ENCODE measurements at places on chromosomes 16 and 17.

DNA sequence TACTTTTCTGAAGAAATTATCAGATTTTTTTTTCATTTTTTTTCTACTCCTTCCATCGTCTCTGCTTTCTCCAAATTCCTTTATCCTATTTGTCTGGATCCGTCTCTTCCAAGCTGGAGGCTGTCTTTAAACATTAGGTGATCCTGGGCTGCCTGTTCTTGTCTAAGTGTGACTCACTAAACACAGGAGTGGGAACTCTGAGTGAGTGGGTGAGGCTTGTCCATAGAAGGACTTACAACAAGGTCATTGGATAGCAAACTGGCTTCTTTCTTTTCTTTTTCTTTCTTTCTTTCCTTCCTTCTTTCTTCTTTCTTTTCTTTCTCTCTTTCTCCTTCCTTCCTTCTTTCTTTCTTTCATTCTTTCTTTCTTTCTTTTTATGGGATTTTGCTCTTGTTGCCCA, 18.2 kb downstream of the ALOX15 start:
- no peak for DNase-seq

DNA sequence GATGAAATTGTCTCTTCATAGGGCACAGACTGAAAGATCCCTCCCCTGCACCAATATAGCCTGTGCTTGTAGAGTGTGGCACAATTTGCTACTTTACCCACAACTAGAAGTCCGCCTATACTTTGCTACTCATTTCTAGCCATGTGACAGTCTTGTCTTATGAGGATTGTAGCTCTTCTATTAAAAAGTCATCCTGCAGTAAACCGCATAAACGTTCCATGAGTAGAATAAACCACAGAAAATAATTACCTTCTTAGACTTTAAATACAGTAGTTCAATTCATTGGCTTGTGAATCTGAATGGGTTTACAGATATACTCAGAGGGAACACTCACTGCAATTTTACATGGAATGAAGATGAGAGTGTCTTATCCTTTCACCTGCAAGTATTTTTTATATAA, 4.4 kb downstream of the KRT27 start:
- no peak for DNase-seq

DNA sequence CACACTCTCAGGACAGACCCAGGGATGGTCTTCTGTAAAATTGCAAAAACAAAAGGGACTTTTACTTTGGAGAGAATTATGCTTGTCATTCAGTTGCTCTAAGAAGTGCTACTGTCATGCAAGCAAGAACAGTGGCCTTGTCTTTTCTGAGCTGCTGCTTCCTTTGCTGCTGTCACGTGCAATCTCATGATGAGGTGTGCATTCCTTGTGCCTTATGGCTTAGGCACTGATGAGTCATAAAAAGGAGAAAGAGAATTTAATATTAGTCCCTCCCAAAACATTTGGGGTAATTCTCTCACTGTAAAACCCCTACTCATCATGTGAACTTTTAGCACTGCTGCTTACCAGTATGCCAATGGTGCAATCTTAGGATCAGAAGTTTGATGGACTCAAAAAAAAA, 2051.3 kb downstream of the TP53TG3F start:
- DNase-seq = no peak

DNA sequence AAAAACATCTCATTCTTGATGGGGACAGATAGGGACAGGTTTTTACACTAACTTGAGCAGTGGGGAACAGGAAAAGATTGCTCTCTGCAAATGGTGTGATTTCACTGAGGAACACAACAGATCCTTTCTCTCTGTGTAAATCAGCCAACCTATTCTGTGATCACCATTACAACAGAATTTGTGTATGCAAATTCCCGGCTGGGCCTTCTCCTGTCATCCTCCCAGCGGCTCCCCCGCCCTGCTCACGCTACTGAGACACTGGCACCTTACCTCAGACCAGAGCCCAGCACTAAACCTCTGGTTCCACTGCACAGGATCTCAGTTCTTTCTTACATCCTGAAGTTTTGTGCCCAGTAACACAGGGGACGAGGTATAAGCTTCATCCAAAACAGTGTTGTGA, 97.0 kb upstream of the FA2H start:
- no peak for DNase-seq

GRCh38 chr17:48351911-48352332, 78.1 kb downstream of the SKAP1 start:
- no peak for DNase-seq

DNA sequence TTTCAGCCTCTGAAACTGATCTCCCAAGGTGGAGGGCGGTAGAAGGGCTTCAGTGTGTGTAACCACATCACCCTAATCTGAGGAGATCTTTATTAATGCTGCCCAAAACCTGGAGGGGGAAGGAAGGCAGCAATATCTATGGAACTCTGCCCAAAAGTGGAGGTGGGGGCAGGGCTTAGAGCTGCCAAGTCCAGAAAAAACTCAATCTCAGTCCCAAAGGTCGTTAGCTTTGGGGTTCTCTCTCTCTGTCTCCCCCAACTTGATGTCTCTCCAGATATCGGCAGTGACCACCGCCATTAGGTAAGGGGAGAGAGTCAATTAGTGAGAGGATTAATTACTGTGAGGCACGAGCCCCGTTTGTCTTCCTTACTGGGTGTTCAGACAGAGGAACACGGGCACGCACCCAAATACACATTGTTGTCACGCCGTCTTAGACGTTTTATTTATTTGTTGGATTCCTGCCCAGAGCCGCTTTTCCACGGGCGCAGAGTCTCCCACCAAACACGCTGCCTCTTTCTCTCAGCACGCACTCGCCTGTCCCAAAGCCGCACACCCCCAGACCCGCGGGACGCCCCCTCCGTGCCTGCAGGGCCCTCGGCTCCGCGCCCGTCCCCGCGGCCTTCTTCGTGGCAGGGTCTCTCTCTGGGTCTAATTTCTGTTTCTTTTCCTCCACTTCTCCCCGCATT, 5.4 kb upstream of the LHX1 start:
- DNase-seq = no peak

DNA sequence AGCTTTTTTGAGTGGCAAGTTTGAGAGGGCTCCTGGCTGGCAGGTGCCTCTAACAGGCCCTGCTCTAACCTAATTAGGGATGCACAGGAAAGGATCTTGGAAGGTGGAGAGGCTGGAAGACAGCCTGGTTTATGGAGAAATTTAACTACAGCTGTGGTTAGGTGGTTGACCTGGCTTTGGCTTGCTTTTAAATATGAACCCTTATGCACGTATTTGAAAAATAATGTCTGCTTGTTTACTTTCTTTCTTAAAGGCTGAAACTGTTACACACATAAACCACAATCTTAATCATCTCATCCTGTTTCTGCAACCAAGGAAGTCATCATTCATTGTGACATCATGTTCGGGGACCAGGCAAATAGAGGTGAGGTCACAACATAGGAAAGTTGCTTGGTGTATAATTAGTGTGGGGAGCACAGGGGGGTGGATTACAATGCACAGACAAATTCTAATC, 23.1 kb upstream of the DHRS13 start:
- no peak for DNase-seq

GRCh38 chr17:10612957-10613744, 44.0 kb downstream of the MYH3 start:
- no peak for DNase-seq

DNA sequence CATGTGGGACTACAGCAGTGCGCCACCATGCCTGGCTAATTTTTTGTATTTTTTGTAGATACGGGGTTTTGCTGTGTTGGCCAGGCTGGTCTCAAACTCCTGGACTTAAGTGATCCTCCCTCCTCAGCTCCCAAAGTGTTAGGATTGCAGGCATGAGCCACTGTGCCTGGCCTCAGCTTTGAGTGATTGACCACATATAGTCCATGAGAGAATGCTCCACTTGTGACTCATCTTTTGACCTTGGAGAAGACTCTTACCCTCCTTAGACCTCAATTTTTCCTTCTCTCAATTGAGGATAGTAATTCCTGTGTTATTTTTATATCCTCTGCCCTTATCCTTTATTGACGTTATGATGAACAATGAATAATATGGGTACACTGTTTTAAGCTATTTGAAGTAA, 30.9 kb upstream of the DUSP14 start:
- DNase-seq = no peak

GRCh38 chr16:81610144-81610842, 165.7 kb downstream of the CMIP start:
- no peak for DNase-seq

DNA sequence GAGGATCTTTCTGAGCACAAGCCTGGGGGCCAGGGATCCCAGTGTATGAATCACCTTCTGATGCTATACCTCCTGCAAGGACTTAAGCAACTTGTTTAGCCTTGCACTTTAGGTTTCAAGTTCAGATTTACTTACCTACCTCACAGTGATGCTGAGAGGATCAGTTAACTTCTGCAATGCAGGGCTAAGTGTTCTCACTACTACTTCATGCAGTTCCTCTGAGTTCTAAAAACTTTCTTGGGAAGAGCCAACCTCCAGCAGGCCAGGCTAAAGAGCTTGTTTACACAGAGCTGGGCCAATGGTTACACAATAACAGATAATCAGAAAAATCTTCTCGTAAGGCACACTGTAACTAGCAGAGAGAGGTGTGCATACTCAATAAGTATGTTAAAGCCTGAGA, 13.0 kb downstream of the VEZF1 start:
- DNase-seq = no peak

GRCh38 chr17:19762515-19762961, 14.4 kb upstream of the ALDH3A1 start:
- peak; percentile 19 for DNase-seq

DNA sequence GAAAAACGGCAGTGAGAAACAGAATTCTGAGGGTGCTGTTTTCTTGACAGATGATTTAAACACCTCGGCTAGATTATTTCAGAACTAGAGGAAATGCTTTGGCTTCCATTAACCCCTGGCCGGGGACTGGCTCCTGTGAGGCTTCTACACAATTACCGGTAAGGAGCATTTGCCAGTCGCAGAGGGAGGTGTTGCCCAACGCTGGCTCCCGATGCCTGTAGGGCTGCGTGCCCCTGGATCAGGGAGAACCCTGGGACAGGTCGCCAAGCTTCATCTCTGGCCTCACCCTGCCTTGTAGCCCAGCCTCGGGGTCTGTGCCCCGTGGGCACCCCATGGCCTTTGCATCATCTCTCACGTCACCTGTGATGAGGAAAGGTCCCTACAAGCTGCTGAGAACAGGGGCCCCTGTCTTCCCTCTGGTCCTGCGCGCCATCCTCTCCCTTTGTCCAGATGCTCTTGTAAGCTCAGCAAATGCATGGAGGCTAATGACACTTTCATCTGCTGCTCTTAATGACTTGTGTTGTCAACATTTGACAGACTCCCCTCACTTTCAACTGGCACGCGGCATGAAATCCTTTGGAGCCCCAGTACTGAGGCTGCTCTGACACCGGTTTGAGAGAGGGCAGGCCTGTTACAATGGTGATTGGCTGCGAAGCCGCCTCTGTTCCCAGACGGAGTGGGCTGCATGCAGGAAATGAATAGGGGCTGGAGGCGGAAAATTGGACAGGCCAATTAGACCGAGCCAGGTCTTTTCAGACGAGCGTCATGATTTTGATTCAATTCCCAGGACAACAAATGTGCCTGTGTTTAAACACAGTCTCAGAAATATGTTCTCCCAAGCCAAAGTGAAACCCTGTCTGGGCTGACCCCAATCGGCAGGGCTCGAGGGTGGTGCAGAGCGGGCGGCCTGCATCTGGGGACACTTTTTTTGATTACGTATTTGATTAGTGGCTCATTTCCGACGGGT, 85.5 kb upstream of the DOC2B start:
- no peak for DNase-seq

GRCh38 chr17:75776386-75777295, 8.0 kb upstream of the UNK start:
- no peak for DNase-seq

GRCh38 chr17:68249354-68249765, 1.5 kb downstream of the AMZ2 start:
- DNase-seq = no peak

DNA sequence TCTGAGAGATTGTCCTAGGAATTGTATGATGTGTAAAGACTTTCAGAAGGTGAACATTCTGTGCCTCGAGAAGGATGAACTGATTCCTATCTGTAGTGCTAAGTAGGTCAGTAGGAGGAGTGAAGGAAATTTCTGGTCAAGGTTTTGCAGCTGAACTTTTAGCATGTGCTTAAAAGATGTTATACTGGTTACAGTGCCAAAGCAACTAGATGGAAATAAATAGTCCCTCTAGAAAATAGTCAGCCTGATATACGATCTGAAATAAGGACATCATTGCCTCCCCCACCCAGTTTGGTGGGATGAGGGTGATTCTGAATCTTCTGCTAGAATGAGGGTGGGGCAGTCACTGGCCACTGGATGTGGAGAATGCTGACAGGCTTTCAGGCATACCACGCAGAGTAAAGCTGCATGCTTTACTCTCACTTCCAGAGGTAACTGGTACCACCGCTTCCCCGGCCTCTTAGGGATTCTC, 57.2 kb upstream of the VPS4A start:
- DNase-seq = no peak

DNA sequence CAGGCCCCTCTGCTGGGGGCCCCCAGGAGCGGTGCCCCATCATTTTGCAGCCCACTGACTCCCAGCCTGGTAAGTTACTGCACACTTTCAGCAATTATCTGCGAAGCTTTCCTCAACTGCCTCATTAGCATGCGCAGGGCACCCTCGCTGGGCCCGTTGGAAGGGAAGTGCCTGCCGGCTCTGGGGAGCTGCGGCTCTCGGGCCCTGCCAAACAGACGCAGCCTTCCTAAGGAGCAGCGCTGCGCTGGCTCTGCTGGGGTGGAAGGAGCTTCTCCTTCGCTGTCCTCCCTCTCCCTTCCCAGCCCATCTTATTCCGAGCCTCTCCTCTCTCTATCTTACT, 71.0 kb downstream of the RBBP6 start:
- no peak for DNase-seq

DNA sequence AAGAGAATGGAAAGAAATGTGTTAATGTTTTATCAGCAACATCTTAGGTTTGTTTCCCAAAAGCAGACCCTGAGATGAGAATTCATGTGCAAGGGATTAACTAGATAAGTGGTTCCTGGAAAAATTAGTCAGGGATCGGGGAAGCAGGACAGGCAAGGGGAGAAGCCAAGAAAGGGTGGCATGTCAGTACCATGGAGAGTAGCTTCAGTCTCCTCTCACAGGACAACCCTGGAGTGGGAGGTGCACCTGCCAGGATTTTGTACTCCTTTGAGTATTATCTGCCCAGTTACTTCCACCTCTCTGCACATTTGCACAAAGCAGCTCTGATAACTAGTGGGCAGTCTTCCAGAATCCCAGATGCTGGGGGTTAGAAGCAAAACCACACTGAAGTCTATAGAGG, 117.0 kb downstream of the RGS9 start:
- no peak for DNase-seq

GRCh38 chr17:8940866-8941471, 24.5 kb downstream of the PIK3R5 start:
- no peak for DNase-seq

GRCh38 chr16:67441271-67441753, 10.4 kb downstream of the HSD11B2 start:
- DNase-seq = no peak

GRCh38 chr16:49454426-49455180, 81.0 kb downstream of the C16orf78 start:
- DNase-seq = no peak

- no peak for DNase-seq
Observed at GRCh38 chr17:31527606-31528005, 136.1 kb downstream of the RAB11FIP4 start.

Measured in stimulated activated CD4-positive, alpha-beta T cell treated with anti-CD3 and anti-CD28 coated beads, Interleukin-15, amount 100 ng/mL, for 1 hour (primary cell).